ENCODE measurements at places on chromosomes 12 and 14.
A peak's percentile ranks its signal among the peaks of the same experiment; 100 is the strongest.

GRCh38 chr12:49200919-49201594, 12.2 kb upstream of the TUBA1A start:
- DNase-seq: peak; percentile 92

GRCh38 chr12:39230086-39230485, 212.8 kb downstream of the KIF21A start:
- peak; percentile 28 for DNase-seq

- DNase-seq: no peak
Measured at GRCh38 chr12:92541731-92542130, 161.1 kb upstream of the PLEKHG7 start.

DNA sequence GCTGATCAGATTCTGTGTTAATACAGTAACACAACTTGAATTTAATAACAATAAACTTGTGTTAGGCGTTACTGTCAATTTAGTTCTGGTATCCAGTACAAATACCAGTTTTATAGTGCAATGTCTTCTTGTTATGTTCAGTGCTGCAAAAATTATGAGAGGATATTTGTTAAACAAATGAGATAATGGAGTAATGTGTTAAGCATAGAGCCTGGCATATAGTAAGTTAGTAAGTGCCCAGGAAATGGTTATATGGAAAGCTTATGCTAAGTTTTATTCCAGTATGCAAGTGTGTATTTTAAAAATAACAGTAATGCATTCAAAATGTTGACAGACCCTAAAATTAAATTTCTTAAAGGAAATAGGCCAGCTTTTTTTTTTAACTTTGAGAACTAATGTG, 1.8 kb downstream of the VRK1 start:
- no peak for DNase-seq

DNA sequence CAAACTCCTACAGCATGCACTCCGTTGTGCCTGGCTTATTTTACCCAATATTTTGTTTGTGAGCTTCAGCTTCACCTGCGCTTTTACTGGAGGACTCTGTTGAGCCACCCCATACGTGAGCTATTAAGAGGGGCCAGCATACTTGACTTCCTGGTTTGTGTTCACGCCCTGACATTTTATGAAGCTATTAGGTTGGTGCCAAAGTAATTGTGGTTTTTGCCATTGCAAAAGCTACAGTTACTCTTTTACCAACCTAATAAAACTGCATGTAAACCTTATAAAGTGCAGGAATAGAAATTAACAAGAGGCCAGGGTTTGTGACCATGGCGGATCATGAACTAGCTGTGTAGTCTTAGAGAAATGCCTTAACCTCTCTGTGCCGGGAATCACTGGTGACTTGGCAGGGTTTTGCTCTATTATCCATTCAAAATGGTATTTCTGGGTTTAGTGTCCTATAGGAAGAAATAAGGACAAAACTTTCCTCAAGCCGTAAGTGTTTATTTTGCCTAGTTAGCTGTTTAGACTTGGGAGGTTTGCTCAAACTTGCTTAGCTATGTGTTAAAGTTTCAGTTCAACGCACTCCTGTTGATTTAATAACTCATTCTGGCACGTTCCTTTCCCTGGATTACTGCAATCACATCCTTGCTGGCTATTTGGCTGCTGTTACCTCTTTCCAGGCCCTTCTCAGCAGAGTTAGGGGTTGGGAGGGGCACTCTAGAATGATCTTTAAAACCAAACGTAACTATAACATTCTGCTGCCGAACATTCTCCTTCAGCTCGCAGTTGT, 1027.6 kb downstream of the BCL11B start:
- DNase-seq: no peak

- DNase-seq: no peak
Measured at GRCh38 chr14:99413172-99413571, 67.5 kb downstream of the SETD3 start.

DNA sequence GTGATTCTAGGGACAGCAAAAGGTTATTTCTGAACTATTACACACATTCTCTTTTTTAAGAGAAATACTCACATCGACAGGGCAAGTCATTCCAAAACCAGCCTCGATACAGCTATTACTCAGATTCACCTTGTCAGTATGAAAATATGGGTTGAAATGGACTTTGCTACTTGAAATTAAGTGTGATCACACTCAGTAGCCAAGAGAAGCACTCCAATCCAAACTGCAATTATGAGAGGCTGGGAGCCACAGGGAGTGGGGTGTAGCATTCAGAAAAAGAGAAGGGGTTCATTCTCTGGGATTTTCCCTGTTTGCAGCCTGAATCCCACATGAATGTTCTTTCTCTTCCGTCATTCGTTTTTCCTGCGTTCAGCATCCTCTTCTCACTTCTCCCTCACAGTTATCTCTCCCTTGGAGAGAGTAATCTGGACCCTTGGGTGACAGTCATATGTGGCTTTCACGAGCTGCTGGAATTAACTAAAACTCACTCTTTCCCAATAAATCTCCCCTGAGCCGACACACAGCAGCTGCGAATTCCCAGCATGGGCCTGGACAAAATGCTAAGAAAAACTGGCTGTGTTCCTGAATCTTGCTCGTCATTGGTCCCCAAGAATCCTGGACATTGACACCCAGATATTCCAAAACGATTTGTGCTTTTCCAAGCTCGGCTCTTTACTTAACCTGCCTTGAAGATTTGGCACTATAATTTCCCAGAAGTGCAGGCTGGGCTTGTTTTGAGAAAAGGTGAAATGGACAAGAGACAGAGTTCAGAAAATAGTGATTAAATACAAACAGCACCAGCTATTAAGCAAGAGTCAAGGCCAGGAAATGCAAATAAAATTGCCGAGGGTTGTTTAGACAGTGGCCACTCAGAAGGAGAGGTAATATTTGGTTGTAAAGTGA, 199.5 kb upstream of the PLEKHG7 start:
- DNase-seq: peak; percentile 15

DNA sequence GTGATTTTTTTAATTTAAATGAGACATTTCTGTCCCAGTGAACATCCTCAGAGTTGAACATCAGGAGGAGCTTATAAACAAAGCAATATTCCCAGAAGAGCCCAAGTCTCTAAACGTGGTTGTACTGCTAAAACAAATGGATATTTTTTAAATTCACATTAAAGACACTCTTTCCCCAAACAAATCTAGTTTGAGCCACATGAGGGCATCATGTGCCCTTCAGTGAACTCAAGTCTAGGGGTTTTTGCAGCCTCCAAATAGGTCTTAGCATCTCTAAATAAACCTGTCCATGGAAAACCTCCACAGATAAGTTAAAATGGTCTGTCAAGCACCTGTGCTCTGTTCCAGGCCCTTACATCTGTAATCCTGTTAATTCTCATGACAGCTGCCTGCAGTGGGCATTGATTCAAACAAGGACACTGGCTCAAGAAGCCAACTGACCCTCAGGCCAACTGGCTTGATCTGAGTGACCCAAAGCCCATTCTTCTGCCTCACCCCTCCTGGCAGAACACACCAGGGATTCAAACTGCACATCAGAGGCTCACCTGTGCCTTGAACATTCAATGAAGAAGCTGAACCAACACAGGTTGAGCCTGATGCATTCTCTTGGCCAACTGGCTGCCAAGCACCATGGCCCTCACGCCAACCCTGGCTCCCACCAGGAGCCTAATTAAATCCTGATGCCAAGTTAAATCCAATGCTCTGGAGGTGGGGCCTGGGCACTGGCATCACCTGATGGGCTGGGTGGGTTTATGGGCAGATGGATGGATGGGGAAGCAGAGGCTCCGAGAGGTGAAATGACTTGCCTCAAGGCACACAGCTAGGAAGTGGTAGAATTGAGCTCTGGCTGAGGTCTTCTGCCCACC, 8.6 kb downstream of the ISCU start:
- peak; percentile 76 for DNase-seq

DNA sequence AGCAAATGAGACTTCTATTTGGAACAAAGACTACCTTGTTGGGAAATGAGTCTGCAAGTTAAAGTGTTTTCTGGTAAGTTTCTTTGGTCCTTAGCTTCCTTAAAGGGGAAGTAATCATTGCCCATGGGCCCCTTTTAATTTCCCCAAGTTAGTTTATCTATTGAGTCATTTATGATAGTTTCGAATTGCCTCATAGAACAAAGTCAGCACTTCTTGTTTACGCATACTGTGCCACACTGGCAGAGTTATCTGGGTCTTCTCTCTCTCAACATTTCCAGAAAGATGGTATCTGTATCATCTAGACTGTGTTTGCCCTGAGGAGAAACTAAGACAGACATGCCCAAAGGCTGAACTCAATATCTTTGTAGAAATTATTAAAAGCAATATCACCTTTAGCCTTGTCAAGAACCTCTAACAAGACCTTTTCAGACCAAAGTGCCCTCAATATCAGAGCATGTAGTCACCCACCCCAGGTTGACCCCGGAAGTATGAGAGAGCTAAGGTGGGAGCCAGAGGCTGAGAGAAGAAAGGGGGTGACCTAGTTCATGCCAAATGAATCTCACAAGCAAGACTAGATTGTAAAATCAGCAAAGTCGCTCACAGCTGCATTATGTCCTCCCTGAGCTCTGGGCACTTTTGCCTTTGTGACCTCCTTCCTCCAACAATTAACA, 40.0 kb downstream of the GPR65 start:
- DNase-seq: no peak

GRCh38 chr14:30330445-30330844, 228.5 kb upstream of the G2E3 start:
- peak; percentile 28 for DNase-seq

- no peak for DNase-seq
Measured at GRCh38 chr12:65584016-65584415, 240.3 kb upstream of the HMGA2 start.

DNA sequence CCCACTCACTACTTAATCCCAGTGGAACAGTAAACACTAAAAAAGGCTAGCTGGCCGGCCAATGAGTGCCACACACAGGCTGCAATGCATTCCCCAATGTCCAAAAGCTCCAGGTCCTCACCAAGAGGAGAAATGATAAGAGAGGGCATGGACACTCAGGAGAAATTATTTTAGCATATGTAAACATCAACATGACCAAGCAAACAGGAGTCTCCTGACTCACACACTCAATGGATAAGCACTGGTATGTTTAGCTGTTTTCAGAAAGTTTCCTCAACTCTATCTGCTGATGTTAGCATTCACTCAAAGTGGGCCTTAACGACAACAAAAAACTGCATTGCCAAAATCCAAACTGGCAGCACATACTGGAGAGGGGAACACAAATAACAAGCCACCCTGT, 105.0 kb downstream of the SLC2A13 start:
- DNase-seq: no peak

DNA sequence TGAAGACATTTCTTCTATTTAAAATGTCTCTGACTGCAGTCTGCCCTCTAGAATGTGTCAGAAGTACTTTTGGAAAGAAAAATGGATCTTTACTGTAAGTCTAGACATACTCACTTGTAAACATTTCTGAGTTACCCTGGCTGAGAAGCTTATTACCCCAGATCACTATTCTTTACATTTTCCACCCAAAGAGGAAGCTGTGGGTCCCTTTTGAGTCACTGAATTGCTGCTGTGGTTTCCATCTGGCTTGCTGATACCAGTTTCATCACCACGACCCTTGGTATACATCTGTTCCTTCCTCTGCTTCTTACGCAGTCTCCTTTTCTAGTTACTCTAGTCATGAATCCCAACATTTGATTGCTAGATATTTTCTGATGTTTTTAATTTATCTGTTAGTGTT, 20.2 kb upstream of the CLEC4D start:
- DNase-seq: no peak

DNA sequence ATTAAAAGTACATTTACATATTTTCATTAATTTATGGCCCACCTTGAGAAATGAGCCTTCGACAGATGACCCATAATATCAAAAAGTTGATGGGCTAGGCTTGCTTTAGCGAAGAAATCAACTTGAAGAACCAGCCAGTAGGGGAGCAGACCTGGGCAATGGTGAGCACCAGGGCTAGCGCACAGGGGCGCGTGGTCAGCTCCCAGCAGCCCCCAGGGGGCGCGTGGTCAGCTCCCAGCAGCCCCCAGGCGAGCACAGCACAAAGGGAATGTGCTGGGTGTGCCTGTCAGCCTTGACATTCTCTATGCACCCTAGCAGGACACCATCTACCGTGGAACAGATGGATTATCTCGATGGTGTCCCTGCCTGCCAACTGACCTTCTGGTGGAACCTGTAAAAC, 15.3 kb upstream of the SOX5 start:
- DNase-seq: no peak

Data from choroid plexus epithelial cell (primary cell).